Activated CD8-positive, alpha-beta memory T cell treated with anti-CD3 and anti-CD28 coated beads for 1 hour (primary cell): ENCODE measurements at places on chromosomes 11 and 22.
A peak's percentile ranks its signal among the peaks of the same experiment; 100 is the strongest.

- DNase-seq = no peak
Measured at GRCh38 chr11:134562196-134562595, 150.2 kb upstream of the B3GAT1 start.

- peak; percentile 25 for DNase-seq
Measured at GRCh38 chr22:26835929-26836528, 178.6 kb downstream of the MIAT start.

DNA sequence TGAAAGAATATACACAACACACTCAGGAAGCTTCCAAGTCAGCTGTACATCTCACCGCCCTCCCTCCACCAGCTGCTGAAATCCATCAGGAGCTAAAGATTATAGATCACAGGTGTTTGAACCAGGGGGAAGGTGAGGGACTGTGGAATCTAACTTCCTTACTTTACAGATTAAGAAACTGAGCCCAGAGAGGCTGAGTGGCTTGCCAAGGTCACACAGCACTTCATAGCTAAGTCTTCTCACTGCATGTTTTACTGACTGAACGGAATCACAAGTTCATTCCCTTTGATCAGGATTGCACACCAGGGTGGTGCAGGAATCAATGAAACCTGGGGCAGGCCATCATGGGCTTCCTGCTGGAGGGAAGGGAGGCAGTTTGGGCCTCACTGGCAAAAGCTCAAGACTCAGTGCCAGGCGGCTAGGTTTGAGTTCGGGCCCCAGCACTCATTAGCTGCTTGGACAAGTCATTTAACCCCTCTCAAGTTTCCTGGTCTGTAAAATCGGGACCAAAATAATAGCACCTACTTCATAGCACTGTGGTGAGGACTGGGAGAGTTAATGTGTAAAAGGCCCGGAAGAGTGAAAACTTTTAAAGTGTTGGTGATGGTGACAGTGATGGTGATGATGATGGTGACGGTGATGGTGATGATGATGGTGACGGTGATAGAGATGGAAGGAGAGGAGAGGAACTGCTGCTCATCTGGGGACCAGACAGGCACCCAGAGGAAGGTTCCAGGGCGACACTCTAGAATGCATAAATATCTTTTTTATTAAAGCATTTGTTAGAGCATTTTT is 8.2 kb downstream of the CD5 start:
- DNase-seq = no peak

DNA sequence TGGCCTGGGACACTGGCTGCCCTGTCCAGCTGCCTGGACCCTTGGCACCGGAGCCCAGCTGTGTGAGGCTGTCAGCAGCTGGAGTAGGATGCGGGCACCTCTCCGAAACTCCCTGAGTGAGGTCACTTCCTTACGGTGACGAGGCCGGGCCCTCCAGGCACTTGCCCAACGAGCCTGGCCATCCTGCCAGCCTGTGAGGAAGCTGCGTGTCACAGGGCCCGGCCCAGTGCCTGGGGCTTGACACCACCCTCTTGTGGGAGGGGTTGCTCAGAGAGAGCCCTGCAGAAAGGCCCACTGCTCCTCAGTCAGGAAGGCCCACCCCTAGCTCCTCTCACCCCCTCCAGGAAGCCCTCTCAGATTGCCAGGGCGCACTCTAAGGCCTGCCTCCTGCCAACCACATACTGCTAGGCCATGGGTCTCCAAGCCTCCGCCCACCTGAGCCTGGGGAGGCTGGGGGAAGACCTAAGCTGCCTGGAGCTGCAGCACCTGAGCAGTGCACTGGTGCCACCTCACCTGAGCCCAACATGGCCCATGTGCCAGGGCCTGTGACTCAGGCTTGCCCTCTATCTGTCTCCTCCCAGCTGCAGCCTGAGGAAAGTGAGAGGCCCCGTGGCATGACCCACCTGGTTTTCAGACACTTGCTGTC is 4.3 kb upstream of the PHLDA2 start:
- no peak for DNase-seq

DNA sequence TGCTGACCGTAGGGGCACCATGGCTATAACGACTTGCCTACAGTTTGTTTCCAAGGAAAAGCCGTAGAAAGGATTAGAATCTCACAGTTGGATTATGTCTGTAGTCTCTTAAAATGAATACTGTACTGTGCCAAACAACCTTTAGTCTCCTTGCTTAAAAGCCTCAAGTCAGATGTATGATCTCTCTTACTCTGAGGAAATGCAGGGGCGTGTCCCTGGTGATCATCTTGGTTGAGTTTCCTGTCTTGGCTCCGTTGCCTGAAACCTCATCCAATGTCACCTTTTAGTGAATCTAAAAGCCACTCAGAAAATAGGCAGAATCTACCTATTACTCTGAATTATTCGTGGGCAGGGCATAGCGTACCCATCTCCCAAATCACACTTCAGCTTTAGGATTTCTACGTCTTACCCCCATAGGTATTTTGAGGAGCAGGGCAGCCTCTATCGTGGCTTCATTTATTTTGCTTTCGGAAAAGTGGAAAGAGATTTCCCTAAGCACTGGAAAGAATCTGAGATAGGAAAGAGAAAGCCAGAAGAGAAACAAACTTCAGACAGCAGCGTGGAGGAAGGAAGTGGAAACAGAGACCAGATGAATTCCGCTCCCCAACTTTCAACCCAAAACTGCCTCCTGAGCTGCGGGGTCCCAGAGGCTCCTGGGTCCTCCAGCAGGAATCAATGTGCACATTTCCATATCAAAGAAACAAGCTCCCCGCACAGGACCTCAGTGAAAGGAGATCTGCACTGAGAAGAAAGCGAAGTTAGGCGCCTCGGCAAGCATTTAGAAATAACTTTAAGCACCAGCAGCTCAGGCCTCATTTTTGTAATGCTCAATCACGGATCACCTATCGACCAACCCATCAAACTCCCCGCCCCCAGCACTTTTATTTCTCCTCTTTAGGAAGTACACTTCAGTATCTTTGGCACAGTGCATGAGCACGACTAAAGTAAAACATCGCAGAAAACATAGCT is 245.8 kb downstream of the ETS1 start:
- no peak for DNase-seq

GRCh38 chr11:60170566-60170965 is 12.3 kb downstream of the MS4A6A start:
- DNase-seq = no peak

GRCh38 chr11:44899959-44900358 is 50.7 kb downstream of the TP53I11 start:
- DNase-seq = no peak

GRCh38 chr11:35964841-35965240 is 21.0 kb downstream of the LDLRAD3 start:
- no peak for DNase-seq

GRCh38 chr11:77999446-78000030 is 5.1 kb upstream of the INTS4 start:
- no peak for DNase-seq

DNA sequence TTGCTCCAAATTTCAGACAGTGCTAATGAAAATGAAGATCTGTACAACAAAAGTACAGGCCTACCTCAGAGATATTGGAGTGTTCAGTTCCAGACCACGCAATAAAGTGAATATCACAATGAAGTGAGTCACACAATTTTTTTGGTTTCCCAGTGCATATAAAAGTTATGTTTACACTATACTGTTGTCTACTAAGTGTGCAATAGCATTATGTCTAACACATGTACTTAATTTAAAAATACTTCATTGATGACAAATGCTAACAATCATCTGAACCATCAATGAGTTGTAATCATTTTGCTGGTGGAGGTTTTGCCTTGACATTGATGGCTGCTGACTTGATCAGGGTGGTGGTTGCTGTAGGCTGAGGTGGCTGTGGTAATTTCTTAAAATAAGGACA is 60.6 kb upstream of the E2F8 start:
- DNase-seq = no peak

- no peak for DNase-seq
Measured at GRCh38 chr11:133491680-133492383, 40.5 kb downstream of the OPCML start.

DNA sequence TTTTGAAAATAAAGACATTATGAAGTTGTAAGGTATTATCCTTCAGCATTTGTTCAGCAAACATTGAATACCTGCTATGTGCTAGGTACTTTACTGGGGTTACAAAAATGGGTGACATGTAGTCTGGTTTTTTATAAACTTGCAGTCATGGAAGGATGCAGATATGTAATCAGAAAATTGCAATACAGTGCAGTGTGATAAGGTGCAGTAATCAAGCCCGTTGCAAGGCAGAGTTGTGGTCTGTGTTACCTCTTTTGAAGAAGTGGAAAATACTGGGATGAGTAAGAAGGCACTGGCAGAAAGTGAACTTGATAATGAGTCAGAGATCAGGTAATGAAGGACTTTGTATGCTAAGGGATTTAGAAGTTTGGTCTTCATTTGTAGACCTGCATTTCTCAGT is 8.1 kb downstream of the FBXO7 start:
- DNase-seq = no peak

DNA sequence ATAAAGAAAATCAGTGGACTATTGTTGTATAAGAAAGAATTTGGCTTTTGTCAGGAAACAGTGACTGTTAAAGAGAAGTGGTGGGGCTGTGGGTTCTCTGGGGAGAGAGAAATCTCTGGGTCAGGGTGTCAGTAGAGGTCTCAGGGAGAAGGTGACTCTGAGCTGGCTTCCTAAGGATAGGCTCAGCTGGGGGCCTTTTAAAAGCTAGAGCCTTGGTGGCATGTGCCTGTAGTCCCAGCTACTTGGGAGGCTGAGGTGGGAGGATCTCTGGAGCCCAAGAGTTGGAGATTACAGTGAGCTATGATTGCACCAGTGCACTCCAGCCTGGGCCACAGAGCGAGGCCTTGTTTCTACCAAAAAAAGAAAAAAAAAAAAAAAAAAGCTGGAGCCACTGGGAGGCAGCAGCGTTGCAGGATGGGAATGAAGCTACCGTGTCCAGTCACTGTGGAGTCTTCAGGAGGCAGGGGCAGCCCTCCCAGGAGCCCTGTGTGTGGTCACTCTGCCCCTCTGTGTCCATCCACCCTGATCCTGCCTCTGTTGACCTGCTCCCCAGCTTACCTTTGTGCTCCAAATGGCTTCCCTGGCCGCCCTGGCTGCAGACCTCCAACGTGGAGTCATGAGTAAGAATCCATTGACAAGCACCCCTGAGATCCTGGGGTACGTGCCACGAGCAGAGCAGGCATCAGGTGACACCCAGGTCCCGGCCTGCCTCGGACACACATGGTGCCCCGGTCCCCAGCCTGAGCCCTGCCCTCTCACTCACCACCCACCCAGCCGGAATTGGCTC is 5.4 kb upstream of the MIF start:
- DNase-seq = no peak

DNA sequence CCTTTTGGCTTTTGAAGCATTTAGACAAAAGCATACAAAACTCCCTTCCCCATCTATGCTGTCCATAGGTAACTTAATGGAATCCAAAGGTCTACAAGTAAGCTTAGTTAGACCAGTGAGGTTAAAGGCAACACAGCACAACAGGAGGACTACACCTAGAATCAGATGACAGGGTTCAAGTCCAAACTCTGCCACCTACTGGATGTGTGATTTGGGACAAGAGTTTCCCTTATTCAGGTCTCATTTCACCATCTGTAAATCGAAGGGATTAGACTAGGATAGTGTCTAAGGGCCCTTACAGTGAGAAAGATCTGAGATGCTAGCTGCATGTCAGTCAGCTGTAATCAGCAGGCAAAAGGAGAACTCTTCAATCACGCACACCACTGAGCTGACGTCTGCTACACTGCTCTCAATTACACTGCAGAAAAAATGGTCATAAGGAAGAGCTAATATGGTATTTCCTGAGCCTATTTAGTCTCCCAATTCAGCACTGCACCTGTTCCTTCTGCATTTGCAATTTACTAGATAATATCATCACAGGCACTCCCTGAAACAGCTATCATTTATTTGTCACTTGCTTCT is 82.2 kb downstream of the SERGEF start:
- no peak for DNase-seq

DNA sequence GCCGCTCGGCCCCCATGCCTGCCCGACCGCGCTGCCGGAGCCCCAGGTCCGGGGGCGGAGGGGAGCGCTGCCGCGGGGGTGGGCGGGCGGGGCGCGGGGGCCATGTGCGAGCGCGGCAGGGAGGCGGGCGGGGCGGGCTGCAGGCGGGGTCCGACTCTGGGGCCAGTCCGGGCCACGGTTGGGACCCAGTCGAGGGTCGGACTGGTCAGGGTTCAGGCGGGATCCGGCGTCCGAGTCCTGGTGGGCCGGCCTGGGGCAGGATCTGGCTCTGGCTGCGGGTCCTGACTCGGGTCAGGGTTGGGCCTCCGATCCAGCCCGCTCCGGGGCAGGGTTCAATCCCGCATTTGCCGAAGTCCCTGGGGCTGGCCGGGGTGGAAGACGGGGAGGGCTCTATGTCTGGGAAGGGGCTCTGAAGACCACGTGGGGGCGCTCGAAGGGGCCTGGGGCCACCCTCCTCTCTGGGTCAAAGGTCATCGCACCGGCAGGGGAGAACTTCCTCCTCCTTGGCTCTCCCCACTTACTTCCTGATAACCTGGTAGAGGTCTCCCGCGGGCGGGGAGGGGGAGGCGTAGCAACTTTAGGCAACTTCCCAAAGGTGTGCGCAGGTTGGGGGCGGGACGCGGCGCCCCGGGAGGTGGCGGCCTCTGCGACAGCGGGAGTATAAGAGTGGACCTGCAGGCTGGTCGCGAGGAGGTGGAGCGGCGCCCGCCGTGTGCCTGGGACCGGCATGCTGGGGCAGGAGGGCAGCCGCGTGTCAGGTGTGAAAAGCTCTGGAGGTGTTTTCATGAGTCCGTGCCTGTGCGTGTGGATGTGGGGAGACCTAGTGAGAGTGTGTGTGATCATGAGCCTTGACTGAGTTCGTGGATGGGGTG is 603 bp downstream of the ESRRA start:
- DNase-seq = peak; percentile 47

DNA sequence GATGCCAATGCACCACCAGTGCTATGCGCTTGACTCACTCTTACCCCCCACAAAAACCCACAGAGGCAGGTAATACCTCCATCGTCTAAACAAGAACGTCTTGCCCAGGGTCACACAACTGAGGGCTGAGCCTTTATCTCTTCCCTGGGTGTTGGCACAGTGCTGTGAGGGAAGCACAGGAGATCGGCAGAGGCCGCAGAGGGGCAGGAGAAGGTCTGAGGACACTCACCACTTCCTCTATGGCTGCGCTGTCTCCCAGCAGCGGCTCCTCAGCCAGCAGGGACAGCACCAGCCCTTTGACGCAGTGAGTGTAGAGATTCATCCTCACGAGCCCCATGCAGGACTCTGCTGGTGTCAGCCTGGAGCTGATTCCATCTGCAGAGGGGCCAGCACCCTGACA is 19.9 kb downstream of the HPS4 start:
- DNase-seq = no peak

DNA sequence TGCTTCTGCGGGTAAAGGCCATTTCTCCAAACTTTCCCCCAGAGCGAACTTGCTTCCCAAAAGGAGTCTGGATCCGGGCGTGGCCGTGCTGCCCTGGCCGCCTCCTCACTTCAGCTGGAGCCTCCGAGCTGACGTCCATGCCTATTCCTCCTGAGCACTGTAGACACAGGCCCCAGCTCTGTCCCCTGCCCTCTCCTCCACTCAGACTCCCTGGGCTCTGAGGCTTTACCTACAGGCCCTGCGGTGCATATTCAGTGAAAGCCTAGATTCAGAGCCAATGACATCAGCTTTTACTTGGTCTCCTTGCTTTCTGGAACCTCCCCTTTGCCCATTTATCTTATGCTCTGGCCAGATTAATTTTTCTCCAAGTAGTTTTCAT is 9.7 kb downstream of the LRP5 start:
- no peak for DNase-seq
